ENCODE measurements at places on chromosomes 11 and 22.

GRCh38 chr22:38850941-38851849, 7.4 kb upstream of the NPTXR start:
- DNase-seq, result no peak

DNA sequence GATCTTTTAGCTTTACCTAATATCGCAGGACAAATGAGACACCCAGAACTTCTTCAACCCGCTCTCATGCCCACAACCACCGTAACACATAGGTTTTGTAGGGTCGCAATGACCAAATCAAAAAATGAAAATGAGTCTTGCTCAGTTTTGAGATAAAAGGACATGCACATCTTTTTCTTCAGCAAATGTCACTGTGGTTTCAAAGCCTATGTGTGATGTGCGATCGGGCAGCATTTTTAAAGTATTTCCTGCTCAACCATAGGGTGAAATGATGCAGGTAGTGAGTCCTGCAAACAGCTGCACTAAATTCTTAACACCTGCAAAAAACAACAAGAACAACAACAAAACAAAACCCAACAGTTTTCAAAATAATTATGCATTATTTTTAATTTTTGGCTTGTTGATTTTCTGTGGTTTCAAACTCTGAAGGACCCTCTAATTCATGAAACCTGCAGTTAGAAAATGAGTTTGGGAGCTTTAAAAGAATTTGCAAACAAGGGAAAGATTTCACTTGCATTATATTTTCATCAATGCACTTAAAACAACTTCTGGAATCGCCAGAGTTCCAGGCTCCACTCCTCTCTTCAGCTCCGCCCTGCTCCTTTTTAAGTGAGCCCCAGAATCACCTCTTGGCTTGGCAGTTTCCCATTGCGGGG, 79.4 kb downstream of the PRR5L start:
- DNase-seq, result no peak

DNA sequence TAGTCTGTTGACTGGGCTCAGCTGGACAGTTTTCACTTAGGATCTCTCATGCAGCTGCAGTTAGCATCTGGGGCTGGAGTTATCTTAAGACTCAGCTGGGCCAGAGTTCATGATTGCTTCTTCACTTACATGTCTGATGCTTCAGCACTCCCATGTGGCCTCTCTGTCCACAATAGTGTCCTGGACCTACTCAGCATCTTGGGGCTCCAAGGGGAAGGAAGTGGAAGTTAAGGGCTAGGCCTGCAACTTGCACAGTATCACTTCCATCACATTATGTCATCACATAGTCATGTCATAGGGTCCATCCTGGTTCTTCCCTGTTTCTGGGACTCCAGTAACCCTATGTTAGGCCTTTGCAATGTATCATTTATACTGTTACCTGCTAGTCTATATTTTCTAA, 115.9 kb downstream of the C11orf65 start:
- DNase-seq, result no peak

- no peak for DNase-seq
Observed at GRCh38 chr11:104895634-104896033, 2.6 kb downstream of the CASP12 start.

DNA sequence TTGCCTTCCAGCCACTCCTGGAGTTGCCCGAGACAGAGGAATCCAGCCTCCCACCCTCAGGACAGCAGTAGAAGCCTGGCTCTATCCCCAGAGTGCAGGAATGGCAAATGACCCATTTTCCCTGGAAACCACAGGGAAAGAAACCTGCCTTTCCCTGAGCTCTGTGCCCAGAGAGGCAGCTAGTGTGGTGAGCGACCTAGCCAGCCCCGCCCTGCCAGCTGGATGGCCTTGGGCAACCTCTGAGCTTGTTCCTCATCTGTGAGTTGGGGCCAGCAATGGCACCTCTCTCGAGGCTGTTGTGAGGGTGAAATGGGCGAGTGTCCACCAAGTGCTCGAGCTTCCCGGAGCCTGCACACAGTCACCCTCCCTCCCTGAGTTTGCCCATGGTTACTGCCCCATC, 3.7 kb downstream of the OMP start:
- DNase-seq, result no peak

DNA sequence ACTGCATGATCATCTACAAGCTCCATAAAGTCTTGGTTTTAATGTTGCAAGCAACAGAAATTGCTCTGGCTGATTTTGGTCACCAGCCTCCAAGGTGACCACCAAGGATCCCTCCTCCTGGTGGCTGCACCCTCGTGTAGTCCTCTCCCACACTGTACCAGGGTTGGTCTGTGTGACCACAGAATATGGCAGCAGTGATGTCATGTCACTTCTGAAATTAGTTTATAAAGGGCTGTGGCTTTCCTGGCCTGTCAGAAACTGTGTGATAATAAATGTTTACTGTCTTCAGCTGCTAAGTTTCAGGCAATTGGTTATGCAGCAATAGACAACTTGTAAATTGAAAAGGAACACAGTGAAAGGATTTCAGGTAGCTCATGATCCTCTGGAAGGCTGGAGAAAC, 5.3 kb upstream of the PRDM11 start:
- DNase-seq, result no peak

DNA sequence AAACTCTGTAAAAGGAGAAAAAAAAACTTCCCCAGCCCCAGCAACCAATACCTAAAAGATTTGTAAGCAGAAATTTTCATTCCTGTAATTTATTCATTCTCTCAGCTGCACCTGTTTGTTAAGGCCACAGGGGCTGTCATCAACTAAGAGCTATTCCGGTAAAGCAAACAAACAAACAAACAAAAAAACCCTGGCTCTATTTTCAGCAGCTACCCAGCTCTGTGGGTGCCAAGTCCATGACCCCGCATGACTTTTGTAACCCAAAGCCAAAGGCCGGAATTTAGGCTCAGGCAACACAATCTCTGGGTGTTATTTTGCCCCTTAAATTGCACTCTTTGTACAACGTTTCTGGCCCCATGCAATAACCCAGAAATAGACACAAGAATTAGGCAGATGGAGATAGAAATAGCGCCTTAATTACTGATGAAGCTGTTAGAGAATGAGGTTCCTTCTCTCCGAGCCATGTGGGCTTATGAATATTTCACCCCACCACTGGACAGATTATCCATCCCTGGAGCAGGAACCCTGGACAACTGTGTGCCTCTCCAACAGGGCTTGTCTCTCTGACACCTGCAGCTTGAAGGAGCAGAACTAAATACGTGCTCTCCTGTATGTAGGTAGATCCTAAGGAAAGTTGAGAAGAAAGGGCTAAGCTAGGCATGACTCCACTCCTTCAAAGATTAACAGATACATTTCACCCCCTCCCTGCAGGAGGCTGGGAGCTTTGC, 29.4 kb downstream of the APOL6 start:
- no peak for DNase-seq

DNA sequence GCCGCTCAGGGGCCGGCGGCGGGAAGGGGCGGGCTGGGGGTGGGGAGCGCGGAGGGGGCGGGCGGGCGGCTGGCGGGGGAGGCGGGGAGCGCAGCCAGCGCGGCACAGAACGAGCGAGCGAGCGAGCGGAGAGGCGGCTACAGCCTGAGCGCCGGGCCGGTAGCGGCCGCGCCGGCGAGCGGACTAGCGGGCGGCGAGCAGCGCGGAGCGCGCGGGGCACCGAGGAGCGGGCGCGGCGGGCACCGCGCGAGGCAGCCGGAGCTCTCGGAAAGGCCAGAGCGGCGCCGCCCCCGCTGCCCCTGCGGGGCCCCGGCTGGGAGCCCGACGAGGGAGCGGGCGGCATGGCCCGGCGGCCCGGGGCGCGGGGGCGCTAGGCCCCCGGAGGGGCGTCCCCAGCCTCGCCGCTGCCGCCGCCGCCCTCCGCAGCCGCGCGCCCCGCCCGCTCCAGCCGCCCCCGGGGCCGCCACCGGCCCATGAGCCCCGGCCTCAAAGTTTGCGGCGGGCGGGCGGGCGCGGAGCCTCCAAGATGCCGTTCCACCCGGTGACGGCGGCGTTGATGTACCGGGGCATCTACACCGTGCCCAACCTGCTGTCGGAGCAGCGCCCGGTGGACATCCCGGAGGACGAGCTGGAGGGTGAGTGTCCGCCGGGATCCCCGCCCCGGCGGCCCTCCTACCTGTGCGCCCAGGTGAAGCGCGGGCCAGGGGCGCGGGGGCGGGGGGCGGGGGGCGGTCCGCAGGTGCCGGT, at the start of gene CABP7:
Gene CABP7 (plus strand): TSS at position 105 of the 747 bp plus-strand sequence. CDS start 422 bp downstream, at position 527.
- DNase-seq, result no peak

DNA sequence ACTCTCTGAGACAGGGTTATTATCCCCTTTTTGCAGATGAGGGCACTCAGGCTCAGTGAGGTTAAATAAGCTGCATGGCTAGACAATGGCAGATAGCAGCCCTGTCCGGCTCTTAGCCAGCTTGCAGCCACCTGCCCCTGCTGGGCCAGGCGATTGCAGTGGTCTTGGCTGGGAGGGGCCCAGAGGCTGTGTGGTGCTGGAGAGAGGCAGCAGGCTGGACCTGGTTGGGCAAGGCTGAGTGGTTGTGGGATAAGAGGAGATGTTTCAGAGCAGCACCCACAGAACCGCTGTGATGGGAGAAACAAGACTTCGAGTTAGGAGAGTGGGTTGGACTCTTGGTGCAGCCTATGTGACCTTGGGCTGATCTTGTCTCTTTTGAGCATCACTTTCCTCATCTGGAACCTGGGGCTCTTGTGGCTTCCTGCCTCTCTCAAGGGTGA, 25.5 kb downstream of the PTPRJ start:
- no peak for DNase-seq

- DNase-seq, result no peak
Observed at GRCh38 chr22:46084943-46085827, 65.1 kb upstream of the PPARA start.

DNA sequence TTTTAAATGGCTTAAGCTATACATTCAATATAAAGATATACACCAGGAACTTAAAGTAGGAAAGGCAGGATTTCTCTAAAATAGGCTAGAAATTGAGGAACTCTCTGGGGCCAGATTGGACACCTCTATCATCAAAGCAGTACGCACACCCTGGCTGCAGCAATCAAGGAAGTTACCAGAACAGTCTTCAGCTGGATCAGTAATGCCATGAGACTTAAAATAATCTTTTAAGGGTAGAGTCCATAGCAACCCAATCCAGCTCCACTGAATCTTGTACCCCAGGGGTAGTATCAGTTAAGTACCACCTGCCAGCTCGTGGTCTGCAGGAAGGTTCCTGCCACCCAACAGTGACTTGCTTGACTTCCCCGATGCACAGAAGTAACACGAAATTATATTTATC, 3.0 kb downstream of the RDX start:
- no peak for DNase-seq

- no peak for DNase-seq
Observed at GRCh38 chr11:8765294-8765693, 82.7 kb downstream of the RPL27A start.

- DNase-seq, result no peak
Observed at GRCh38 chr11:86129740-86130540, 61.1 kb upstream of the PICALM start.

GRCh38 chr11:48087974-48088681, 107.8 kb downstream of the PTPRJ start:
- no peak for DNase-seq

GRCh38 chr11:14269692-14270573, 89.0 kb downstream of the RRAS2 start:
- no peak for DNase-seq

GRCh38 chr11:59225017-59225416, 12.3 kb upstream of the MPEG1 start:
- no peak for DNase-seq

DNA sequence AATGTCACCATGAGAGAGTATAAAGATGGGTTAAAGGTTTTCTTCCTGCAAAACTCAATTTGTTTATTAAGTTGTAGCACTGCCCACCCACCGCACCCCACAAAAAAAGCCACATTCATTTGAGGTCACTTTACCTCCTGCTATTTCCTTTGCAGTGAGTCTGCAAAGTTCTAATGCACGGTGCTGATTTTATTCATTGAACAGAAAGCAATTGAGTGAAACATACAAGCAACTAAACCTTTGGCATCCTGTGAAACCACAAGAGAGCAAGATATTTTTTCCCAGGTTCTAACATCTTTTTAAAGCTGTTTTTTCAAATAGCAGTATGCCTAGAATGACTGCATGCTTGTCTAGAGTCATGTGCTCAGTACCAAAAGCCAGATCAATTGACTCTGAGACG, 39.0 kb downstream of the RRAS2 start:
- DNase-seq, result no peak

GRCh38 chr11:18849406-18849805, 57.8 kb upstream of the PTPN5 start:
- no peak for DNase-seq

DNA sequence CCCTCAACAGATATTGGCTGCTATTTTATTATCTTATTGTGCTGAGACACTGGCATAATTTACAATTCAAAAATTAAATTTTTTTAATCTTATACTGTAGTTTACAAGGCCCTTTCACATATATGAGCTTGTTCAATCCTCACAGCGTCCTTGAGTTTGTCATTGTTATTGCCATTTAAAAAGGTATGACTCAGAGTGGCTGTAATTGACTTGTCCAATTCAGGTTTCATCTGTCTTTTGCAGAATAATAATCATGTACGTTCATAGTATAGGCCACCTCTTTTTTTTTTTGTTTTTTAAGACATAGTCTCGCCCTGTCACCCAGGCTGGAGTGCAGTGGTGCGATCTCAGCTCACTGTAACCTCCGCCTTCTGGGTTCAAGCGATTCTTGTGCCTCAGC, 11.5 kb downstream of the PTPRJ start:
- DNase-seq, result no peak

GRCh38 chr11:6825231-6825744, 20.2 kb upstream of the OR10A5 start:
- no peak for DNase-seq

DNA sequence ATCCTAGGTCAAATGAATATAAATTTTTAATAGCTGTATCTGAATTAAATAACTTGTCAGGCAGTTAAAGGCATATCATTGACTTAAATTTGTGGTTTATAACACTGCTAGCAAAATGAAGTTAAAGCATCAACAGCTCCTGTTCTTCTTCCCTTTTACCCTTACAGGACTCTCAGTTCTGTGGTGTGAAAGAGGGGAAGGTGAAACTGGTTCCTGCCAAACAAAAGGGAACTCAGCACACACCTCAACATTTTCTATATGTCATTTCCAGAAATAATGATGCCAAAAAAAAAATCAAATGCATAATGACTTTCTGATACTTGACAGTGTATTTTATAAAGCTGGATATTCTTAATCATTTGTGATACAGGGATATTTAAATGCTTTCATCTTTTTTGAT, 21.2 kb downstream of the ARL14EP start:
- DNase-seq, result no peak

DNA sequence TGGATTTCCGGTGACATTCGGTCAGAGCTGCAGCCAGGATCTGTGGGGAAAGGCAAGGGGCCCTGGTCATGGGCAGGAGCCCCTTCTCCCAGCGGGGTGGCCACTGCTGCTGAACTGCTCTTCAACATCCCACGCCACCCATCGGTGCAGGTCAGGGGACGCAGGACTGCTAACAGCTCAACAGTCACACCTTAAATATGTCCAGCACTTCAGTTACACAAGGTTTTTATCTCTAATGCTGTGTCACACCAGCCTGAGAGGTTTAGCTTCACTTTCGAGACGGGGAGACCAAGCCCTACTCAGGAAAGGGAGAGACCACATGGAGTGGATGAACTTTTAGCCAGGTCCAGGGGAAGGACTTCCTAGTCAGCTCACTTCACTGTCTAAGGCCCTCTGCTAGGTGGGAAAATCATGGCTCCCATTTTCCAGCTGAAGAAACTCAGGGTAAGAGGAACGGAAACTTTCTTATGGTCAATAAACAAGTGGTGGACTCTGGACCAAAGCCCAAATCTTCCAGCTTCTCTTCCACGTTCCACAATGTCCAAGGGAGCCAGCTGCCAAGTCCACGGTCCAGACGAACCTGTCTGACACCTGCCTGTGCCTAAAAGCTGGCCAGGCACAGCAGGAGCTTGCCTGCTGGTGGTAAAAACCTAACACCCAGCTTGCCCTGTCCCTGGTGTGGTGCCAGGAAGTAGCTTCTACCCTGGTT, 21.0 kb upstream of the CHADL start:
- DNase-seq, result no peak

GRCh38 chr22:22827187-22827939, 60.3 kb upstream of the IGLL5 start:
- no peak for DNase-seq
